Endodermal cell (in vitro differentiated cells): ENCODE measurements at places on chromosomes 12 and 14.

- peaks cover 32% of the 10 kb centered on the region for H3K36me3 ChIP-seq
- no peaks in the 10 kb centered on the region for H3K27me3 ChIP-seq
- H3K27ac ChIP-seq, result no peak overlapping the region
These were observed 21.1 kb downstream of the CINP start for GRCh38 chr14:102341566-102341965.

DNA sequence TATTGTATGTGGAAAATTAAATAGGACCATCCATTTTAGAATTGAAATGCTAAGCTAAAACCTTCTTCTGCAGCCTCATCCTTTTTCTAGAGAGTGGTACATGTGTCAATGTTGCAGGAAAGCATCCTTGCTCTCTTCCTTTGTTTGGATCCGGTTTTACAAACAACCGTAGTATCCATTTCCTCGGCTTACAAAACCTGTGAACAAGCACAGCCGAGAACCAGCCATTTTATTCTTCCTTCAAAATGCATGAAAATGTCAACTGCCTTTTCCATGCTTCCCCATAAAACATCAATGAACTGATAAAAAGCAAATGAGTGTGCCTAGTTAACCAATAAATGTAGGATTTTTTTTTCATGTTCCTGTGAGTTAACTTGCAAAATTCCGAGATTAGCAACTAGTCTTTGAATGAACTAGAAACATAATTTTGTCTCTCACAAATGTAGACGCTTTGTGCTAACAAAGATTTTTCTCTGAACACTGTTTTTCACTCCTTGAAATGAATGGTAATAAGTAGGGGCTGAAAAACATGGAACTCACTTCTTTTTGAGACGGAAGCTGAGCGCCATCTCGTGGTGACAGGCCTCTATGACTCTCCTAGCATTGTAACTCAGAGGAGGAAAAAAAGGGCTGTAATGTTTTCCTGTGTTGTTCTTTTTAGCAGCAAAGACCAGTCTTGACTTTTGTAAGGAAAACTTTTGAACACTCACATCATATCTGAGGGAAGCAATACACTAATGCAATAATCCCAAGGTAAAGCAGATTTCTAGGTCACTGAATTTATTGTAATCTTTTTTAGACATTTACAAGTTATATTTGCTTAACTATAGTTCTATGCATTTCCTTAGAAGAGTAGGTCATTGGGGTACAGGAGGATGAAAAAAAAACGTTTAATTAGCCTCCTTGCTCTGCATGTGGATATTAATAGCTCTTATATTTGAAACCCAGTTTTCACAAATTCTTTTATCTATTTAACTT, 157.4 kb upstream of the FOXG1 start:
- H3K4me1 ChIP-seq, result no peaks in the 10 kb centered on the region
- H3K36me3 ChIP-seq, result no peaks in the 10 kb centered on the region
- peak overlapping the region; percentile 81 for H3K27ac ChIP-seq
- no peak overlapping the region for H3K4me3 ChIP-seq

DNA sequence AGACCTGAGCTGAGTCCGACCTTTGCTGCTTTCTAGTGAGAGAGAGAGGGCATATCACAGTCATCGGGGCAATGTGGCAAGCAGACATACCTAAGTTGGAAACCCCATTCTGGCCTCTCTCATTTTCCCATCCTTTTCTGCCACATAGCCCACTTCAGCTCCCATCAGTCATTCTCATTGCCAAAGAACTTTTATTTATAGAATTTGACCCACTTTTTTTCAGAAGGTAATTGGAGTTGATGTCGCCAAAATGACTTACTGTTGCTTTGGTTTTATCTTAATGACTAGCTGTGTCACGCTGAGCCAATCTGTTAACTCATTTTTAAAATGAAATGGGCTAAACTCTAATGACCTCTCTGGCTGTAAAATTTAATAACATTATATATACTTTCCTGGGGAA, 63.9 kb upstream of the RMST start:
- H3K36me3 ChIP-seq, result no peaks in the 10 kb centered on the region
- H3K27ac ChIP-seq, result no peak overlapping the region
- no peaks in the 10 kb centered on the region for H3K27me3 ChIP-seq
- peaks cover 11% of the 10 kb centered on the region for H3K4me1 ChIP-seq
- no peak overlapping the region for H3K4me3 ChIP-seq
- no peak for DNase-seq

DNA sequence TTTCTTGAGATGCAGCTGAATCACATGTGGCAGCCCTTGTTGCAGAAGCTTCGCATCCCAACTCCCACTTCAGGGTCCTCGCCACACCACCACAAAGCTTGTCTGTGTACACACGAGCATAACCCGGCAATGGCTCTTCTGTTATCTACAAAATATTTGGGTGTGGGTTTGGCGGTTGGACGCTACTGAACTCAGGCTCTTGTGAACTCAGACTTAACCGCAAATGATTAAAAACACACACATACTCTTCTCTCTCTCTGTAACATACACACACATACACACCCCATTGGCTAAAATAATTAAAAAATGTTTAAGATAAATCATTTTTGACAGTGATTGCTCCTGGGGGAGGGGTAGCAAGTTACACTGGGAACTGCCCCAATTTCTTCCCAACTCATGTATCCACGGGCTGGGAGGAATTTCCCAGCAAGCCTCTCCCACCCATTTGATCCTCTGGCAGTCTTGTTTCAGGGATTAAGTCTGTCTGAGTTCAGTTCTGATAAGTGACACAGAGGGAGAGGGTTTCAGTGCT, 63.7 kb upstream of the MANSC4 start:
- no peak for DNase-seq
- H3K27ac ChIP-seq, result no peak overlapping the region
- peaks cover 6% of the 10 kb centered on the region for H3K4me1 ChIP-seq
- H3K27me3 ChIP-seq, result no peaks in the 10 kb centered on the region
- H3K36me3 ChIP-seq, result no peaks in the 10 kb centered on the region
